ENCODE measurements at places on chromosomes 6 and 20.

GRCh38 chr20:10047427-10047826 lies 12.6 kb downstream of the ANKEF1 start:
- DNase-seq, result no peak

DNA sequence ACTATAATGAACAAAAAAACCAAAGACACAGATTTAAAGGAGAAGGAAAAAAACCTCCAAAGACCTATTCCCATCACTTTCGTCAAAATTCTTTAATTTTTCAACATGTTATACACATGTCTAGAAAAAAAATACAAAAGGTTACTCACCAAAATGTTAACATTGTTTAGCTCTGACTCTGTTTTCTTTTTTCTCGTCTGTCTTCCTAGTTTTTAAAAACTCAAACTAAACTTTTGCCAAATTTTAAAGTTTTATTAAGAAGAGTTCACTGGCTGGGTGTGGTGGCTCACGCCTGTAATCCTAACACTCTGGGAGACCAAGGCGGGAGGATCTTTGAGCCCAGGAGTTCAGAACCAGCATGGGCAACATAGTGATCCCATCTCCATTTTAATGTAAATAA lies 10.8 kb downstream of the MCUR1 start:
- no peak for DNase-seq

DNA sequence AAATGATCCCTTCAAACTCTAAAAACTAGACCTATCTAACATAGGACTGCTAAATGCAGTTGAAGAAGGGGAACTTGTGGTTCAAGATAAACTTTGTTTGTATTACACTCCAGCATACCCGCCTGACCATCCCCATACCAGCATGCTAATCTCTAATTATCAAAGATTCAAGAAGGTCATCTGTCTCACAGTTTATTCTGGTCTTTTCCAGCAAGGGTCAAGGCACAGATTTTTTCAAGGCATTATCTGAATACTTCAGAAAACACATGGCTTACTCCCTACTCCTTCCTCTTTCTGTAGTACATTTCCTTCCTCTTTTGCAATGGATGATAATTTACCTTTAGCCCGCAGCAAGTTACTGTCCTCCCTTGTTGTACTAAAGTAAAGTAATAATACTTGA lies 174.1 kb downstream of the PKHD1 start:
- DNase-seq, result no peak

DNA sequence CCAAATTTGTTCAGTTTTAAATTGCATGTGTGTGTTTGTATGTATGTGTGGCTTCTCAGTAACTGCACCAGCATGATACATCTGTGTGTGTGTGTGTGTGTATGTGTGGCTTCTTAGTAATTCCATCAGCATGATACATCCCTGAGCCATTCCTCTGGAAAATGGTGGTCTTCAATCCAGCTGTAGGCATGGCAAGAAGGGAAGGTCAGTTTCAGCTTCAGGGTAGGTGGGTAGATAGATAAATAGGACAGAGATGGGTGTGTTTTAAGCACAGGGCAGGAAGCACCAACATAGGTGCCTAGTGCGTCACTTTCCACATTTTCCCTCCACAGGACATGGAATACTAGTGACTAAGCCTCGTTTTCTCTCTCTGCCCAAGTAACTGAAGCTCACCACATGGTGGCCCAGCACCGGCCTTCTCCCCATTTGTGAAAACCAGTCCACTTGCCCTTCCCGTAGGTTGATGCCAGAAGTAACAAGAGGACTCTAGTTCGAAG lies 82.9 kb downstream of the RPP40 start:
- DNase-seq, result no peak

GRCh38 chr20:50568549-50568942 lies 58.4 kb downstream of the PTPN1 start:
- no peak for DNase-seq

DNA sequence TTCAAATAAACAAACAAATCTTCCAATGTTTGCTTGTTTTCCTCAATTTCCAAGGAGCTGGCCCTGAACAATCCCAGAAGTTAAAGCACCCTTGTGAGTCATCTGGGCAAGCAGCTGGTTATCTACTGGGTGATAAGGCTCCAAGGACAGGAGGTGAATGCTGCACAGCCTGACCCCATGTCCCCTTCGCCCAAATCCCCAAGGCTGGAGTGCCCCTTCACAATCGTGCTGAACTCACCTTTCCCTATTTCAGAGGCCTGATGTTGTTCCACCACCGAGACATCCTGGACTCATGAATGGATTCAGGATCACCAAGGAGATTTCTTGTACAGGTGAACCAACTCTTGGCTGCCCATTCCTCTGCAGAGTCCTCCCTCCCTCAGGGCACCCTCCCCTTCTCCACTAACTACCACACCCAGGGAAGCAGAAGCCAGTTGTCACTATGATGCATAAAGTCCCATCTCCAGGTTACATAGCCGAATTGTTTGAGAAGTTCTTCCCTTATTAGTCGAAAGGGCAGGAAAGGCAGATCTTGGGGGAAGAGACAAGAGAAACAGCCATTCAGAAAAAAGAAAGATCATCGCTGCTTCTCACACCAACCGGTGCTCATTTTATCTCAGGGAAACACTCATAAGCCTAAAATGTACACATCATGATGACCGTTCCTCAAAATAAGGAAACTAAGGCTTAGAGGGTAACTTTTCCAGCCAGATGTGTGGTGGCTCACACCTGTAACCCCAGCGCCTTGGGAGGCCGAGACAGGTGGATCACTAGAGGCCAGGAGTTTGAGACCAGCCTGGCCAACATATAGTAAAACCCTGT lies 138.8 kb upstream of the RREB1 start:
- no peak for DNase-seq

All from breast epithelium (tissue), 4 donors.